Hypothalamus (tissue), 51 donors: ENCODE measurements at places on chromosomes 16 and 17.

GRCh38 chr17:63476459-63476853 is 405 bp upstream of the ACE start:
- DNase-seq = no peak

DNA sequence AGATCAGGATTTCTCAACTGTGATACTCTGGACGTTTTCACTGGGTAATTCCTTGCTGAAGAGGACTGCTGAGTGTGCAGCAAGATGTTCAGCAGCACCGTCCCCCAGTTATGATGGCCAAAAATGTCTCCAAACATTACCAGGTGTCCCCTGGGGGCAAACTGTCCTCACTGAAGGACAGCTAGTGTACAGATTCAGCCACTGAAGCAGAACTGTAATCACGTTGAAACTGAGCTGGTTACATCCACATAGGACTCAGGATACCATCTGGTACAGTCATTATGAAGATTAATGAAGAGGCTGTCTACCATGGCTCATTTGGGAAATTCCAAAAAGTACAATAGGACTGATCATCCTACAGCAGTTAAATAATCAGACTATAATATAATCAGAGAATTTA is 43.3 kb upstream of the GINS3 start:
- no peak for DNase-seq

DNA sequence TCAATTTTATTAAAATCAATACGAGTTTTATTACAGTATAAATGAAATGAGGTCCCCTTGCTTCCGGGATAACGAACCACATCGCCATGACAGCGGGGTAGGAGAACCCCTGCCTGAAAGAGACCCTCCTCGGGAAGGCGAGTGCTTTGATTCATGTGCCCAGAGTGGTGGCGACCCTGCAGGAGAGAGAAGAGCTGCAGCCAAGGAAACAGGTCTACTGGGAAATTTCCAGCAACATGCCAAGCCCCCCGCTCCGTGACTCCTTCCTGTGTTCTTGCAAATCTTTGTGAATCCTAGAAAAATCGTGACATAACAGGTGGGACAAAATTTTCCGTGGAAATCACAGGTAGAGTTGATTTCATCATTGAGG is 162.5 kb downstream of the WSCD1 start:
- no peak for DNase-seq

GRCh38 chr17:58381124-58382035 is 29.4 kb upstream of the SUPT4H1 start:
- peak; percentile 7 for DNase-seq

DNA sequence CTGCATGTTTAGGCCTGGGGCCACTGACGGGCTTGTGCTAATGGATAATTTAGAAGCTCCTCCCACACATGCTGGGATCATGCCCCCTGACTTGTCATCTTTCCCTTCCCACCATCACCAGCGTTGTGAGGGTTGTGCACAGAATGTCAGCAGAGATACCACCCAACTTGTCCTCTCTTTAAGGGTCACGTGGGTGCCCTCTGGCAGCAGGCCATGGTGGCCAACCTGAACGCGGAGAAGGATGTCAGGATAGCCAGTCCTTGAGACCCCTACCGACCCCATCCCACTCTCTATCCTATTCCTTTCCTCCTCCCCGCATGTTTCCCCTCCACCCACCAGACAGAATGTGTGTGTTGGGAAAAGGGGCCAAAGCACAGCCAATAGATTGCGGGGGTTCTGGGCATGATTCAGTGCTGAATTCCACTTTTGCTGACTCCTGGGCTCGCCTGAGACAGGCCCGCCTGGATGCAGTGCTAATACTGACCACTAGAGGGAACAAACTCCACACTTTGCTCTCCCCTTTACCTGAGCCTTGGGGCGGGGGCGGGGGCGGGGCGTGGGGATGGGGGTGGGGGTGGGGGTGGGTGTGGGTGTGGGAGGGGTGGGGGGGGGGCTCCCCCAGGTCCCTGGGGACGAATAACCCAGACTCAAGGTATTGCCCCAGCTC is at the start of gene GH2:
GH2 (minus strand) TSS at position 10 of the 667 bp plus-strand sequence. CDS start 143 bp downstream, outside the sequence.
- no peak for DNase-seq

DNA sequence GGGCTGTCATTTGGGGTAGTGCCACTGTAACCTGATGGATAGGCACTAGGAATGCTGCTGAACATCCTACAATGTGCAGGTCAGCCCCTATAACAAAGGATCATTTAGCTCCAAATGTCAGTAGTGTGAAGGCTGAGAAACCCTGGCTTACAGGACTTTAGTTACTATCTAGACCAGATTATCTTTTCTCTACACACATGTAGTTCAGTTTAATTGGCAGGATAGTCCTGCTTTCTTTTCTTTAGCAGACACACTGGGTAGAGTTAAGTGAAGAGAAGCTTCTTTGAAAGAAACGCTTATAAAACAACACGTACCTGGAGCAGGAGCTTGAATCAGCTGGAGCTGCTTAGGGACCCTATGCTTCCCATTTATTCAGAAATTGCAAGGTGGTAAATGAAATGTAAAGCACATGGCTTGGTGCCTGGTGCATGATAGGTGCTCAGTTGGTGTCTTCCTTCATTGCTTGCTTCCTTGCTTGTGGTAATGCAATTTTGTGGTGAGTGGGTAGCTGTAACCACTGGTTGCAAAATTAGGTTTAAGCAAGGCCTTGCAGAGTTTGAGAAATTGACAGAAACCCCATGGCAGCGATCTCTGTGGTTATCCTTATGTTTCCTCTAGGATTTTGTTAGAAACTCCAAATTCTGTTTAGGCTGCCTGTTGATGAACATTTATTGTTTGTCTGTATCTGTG is 9.4 kb downstream of the METTL9 start:
- DNase-seq = no peak

DNA sequence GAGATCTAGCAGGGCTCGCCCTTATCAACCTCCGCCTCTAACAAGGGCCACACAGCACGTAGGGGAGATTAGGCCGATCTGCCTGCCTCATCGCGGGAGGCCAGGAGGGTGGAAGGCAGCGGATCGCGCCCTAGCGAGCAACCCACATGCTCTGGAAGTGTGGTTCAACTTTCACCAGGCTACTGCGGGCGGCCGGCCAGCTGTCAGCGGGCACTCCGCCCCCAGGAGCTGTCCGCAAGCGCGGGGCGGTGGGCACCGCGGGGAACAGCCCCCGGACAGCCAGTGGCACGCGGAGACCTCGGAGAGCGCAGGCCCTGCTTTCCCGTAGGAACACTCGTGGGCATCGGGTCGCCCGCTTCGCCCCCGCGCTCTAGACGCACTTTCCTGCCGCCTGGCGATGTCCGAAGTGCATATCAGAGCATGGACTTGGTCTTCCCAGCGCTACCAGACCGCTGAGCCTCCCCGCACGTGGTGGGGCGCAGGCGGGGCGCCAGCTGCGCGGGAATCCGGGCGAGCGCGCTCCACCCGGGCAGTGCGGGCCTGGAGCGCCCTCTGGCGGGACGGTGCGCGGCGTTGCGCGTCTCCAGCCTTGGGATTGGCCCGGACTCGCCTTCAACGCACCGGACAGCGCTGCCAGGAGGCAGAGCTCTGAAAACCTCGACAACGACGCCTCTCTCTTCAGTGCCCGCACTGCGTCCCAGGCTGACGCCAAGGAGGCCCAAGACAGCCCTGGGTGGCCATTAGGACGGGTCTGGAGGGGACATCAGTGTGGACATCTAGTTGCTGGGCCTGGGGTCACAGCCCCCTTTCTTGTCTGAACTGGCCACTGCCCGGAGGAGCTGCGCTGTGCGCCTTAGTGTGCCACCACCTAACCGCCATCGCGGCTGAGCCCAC is 3.6 kb upstream of the ZNHIT3 start:
- peak; percentile 73 for DNase-seq

GRCh38 chr16:62642677-62643076 is 606.4 kb upstream of the CDH8 start:
- no peak for DNase-seq

DNA sequence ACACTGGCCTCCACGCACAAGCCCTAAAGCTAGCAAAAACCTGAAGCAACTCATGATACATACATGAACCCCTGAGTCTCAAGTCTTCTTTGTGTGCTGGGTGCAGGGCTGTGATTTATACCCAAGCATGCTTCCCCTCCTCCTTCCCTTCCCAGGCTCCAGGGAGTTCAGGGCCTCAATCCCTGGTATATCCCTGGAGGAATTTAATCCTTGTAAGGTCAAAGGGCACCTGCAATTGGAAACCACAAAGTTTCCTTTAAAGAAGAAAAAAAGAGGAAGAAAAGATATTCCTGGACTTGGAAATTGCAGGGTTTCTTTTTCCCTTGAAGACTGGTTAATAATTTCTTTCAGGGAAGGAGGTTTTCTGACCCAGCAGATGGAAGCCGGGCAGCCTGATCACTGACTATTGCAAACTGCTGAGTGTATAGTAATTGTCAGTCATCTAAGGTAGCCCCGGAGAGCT is 182.3 kb downstream of the AATF start:
- no peak for DNase-seq

DNA sequence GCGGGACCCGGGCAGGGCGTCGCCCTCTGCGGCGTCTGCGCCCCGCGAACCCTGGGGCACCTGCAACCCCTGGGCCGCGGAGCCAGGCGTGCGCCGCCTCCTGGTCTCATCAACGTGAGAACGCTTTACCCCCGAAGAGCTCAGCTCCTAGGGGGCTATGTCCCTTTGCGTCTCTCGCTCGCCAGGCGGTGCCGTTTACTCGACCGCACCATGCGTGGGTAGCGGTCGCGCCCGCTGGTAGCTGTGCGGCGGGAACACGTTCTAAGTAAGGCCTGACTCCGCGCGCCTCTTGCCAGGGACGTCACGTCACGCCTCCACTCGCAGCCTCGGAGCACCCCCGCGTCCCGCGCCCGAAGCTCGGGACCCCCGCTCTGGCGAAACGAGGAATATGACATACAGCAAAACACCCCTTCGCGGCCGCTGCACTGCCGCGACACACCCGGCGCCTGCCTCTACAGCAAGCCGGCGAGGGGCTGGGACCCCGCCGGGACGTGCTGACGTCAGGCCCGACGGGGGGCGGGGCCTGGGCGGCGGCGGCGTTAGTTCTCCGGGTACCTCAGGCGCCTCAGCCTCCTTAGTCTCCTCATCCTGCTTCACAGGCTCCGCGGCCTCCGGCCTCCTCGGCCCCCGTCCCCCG is at the start of gene RAB11FIP3:
RAB11FIP3 (plus strand) TSS at position 568 of the 637 bp plus-strand sequence. CDS start 358 bp downstream, outside the sequence.
- peak; percentile 71 for DNase-seq

- DNase-seq = no peak
Measured at GRCh38 chr17:9162275-9162985, 141.1 kb downstream of the NTN1 start.

DNA sequence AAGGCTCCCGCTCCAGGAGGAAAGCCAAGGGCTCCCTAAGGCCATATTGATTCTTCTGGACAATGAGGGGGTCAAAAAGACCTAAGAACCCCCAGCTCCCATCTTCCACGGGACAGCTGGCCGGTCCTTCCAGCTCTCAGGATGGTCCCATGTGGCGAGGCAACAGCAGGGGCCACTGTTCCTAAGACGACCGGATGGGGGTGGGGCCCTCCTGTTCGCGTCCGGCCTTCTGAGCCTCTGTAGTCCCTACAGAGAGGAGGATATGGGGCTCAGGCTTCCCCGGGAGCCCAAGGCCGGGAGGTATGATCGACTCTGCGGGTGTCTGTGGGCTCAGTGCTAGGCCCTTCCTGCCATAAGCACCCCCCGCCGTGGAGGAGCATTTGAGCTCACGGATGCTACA is 6.0 kb upstream of the DCXR start:
- DNase-seq = no peak

DNA sequence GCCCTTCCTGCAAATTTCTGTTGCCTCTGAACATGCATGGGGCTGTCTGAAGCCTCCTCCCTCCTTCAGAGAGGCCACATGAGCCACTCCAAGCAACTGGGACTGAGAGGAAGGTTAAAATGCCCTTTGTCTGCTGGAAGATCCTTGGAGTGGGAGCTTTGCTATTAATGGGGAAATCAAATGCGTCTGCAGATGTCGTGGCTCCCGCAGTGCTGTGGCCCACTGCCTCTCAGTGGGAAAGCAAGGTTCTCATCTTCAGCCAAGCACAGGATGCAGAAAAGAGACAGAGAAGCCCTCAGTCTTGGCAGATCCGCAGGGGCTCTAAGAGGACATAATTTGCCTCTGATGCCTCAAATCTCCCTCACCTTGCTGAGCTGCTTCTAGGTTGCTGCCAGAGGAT is 34.8 kb downstream of the PEMT start:
- DNase-seq = no peak

DNA sequence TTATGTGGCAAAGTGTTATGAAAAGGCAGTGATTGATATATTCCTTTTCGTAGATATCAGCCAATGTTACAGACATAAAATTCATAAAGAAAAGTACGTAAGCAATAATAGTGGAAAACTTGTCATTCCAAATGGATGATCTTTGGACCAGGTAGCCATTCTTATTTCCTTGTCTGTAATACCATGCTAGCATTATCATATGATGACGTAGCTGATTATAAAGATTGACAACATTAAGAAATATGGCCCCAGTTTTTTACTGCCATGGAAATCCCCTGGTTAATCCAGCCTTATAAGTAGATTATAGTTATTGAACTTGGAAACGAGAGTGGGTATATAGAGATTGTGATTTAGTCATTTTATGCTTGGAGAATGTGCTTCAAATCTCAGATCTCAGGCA is 8.8 kb downstream of the TANC2 start:
- DNase-seq = no peak

DNA sequence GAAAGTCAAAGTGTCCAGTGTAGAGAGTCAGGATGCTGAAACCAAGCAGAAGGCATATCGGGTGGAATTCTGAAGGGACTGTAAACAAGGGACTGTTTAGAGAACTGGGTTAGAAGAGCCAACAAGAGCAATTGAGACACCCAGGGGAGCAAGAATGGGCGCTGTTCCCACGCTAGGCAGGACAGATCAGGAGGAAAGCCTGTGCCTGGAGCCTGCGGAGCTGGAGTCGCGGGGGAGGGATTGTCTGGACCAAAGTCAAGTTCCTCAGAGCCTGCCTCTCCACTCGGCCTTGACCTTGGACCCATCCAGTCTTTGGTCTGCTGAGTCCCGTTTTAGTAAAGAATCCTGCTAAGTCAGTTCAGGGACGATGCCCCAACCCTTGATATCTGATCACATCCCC is 14.7 kb upstream of the KLHL36 start:
- no peak for DNase-seq

GRCh38 chr17:73875346-73875745 is 231.1 kb upstream of the SDK2 start:
- DNase-seq = no peak

DNA sequence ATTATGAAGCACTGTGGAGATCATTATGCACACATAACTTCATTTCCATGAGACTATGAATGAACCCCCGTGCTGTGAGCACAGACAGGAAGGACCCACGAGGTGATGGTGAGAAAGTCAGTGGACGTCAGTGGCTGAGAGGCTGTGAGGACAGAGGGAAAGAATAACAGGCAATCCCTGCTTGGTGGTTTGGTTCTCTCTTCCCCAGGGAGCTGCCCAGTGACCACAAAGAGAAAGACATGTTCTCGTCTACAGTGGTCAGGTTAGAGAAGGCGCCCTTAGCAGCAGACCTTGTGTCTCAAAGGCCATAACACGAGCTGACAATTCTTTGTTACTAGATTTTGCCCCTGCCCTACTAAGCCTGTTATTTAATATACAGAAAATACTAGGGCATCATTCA is 609.2 kb downstream of the TOX3 start:
- no peak for DNase-seq

DNA sequence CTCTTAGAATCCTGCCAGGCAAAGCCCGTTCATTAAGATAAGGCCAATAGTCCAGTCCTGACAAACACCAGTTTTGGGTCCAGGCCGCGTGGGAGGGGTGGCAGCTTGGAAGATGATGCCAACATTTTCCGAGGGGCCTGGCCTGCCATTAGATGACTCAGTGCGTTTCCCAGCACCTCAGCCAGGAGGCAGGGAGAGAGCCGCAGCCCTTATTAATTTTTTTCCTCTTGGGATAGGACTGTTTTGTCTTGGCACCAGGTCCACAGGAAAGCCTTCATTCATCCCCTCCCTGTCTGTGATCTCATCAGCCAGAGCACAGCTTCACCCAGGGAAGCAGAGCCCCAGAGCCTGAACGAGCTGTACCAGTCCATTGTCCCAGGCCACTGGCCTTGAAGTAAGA is 4.7 kb upstream of the NDEL1 start:
- DNase-seq = peak; percentile 21
